ENCODE measurements at places on chromosomes 1 and 21.

DNA sequence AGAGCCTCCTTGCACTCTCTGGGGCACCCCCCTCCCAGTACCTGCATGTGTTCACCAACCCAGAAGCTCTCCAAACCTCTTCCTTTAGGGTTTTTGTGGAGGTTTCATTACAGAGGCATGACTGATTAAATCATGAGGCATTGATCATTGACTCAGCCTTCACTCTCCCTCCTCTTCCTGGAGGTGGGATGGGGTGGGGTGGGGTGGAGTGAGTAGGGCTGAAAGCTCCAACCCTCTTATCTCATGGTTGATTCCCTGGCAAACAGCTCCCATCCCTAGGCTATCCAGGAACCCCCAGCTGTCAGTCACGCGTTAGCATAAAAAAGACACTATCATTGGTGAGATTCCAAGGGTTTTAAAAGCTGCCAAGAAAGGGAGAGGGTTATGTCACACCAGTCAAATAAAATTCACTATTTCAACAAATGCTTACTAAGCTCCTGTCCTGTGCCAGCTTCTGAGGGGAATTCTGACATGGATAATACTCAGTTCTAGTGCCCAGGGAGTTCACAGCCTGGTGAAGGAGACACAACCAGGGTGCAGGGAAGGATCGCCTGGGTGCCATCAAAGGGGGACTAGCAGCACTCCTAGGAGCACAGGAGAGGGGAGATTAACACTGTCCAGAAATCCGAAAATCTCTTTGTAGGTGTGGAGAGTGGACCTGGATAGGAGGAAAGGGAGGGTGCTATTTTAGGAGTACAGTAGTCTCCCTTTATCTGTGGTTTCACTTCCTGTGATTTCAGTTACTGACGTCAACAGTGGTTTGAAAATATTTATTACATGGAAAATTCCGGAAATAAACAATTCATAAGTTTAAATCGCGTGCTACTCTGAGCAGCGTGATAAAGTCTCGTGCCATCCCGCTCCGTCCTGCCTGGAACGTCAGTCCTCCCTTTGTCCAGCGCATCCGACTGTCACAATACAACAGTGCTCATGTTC, 6.8 kb upstream of the IL24 start:
- no peak for DNase-seq

- DNase-seq = no peak
Measured at GRCh38 chr1:3306583-3307291, 147.7 kb upstream of the ARHGEF16 start.

DNA sequence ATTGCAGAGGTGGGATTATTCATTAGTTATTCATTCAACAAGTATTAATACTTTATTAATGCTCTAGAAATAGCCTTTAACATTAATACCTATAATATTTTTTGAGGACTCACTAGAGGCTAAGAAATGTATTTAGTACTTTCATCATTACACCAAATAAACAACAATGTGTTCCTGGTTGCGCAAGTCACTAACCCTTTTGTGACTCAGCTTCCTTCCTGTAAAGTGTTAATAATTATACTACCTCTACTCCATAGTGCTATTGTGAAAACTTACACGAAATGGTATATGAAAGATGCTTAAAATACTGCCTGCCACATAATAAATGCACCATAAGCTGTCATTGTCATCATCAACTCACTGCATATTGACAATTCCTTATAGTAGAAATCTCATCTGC, 431.0 kb downstream of the DPYD start:
- DNase-seq = no peak

GRCh38 chr1:94253456-94254017, 16.2 kb upstream of the ARHGAP29 start:
- DNase-seq = no peak

DNA sequence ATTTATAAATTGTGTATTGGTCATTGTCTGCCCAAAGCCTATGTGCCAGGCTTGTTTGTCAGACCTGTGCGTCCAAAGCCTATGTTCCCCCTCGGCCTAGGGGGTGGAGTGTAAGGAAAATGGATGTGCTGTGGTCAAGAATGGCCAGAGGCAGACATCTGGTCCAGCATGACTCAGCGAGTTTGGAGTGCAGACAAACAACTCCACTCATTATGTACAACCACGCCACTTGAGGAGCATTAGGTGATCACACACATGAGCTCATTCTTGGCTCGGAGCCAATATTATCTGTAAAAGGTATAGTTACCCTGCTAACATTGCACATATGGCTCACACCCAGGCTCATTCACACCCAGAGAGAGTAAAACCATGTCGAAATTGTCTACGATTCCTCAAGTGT, 1047.6 kb upstream of the ADGRL4 start:
- DNase-seq = no peak

GRCh38 chr1:38827318-38827717, 32.3 kb downstream of the RRAGC start:
- no peak for DNase-seq

GRCh38 chr1:92168657-92169056, 49.1 kb upstream of the C1orf146 start:
- no peak for DNase-seq

- no peak for DNase-seq
Measured at GRCh38 chr1:56645677-56646305, 677 bp downstream of the PRKAA2 start.

Measured in stimulated activated naive CD8-positive, alpha-beta T cell treated with anti-CD3 and anti-CD28 coated beads, Interleukin-15, amount 100 ng/mL, for 72 hours (primary cell).